Right forelimb (tissue), 1 donor: ENCODE measurements at places on chromosomes 6 and 20.

- DNase-seq, result no peak
Observed at GRCh38 chr6:3321042-3321441, 62.3 kb downstream of the PSMG4 start.

DNA sequence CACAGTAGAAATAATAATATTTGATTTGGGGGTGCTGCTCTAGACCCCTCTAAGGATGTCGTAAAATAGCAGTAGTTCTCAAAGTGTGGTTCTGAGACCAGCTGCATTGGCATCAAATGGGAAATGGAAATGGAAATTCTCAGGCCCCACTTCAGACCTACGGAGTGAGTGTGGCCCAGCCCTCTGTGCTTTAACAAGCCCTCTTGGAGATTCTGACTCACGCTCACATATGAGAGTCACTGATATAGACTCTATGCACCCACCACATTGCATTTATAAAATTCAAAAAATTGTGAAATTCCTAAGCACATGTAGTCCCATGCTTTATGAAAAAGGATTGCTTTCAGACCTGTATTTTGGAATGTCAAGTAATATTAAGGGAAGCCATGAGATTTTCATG, 14.2 kb upstream of the PPP1R16B start:
- DNase-seq, result no peak

- peak; percentile 75 for DNase-seq
Observed at GRCh38 chr6:25490018-25490801, 161.8 kb upstream of the SCGN start.

- DNase-seq, result no peak
Observed at GRCh38 chr20:42792052-42792451, 397.7 kb downstream of the PTPRT start.

DNA sequence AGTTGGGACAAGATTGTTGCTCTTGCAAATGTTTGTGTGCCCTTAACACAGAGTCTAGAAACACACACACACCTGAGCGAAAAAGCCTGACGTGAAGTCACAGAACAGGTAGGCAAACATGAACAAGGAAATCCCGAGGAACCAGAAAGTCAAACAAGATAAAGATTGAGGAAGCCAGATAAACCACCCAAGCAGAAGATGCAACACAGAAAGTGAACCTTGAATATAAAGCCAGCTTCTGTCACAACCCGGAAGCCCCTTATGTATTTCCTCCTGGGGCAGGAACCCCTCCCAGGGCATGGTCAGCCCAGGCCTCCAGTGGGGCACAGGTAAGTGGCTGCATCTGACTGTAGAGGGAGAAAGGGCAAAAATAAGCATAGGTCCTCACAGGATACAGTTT, 158.2 kb upstream of the SUPT3H start:
- no peak for DNase-seq

DNA sequence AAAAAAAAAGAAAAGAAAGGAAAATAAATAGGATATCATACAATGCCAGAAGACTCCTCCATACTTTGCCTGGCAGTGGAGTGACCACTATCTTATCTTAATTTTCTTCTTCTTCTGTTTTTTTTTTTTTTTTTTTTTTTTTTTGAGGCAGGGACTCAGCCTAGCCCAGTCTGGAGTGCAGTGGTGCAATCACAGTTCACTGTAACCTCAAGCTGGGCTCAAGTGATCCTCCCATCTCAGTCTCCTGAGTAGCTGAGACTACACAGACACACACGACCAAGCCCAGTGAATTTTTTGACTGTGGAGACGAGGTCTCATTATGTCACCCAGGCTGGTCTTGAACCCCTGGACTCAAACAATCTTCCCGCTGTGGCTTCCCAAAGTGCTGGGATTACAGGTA, 17.1 kb upstream of the MMP9 start:
- no peak for DNase-seq

DNA sequence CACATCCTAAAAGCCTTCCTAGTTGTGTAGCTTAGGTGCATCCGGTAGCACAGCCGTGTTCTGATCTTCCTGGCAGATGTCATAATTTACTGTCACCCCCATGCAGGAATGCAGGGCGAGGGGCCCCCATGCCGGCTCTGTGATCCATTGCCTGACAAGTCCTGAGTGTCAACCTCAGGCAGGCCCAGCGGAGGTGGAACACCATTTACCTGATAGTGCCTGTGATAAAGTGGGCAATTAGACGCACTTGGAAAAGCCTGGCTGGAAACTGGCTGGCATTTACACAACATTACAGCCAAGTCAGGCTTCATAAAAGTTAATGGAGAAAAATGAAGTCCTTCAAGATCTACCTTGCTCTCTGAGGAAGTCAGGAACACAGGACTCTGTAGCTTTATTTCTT, 521.4 kb upstream of the JAG1 start:
- DNase-seq, result no peak

GRCh38 chr6:48213076-48213788, 102.2 kb upstream of the PTCHD4 start:
- no peak for DNase-seq

GRCh38 chr6:111662794-111663593, 57.3 kb upstream of the TRAF3IP2 start:
- no peak for DNase-seq

DNA sequence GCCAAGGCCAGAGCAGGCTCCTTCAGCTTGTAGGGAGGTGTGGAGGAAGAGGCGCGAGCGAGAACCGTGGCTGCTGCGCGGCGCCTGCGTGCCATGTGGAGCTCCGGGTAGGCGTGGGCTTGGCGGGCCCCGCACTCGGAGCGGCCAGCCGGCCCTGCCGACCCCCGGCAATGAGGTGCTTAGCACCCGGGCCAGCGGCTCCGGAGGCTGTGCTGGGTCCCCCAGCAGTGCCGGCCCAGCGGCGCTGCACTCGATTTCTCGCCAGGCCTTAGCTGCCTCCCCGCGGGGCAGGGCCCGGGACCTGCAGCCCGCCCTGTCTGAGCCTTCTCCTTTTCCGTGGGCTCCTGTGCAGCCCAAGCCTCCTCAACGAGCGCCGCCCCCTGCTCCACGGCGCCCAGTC, 32.9 kb upstream of the SIRT5 start:
- no peak for DNase-seq

DNA sequence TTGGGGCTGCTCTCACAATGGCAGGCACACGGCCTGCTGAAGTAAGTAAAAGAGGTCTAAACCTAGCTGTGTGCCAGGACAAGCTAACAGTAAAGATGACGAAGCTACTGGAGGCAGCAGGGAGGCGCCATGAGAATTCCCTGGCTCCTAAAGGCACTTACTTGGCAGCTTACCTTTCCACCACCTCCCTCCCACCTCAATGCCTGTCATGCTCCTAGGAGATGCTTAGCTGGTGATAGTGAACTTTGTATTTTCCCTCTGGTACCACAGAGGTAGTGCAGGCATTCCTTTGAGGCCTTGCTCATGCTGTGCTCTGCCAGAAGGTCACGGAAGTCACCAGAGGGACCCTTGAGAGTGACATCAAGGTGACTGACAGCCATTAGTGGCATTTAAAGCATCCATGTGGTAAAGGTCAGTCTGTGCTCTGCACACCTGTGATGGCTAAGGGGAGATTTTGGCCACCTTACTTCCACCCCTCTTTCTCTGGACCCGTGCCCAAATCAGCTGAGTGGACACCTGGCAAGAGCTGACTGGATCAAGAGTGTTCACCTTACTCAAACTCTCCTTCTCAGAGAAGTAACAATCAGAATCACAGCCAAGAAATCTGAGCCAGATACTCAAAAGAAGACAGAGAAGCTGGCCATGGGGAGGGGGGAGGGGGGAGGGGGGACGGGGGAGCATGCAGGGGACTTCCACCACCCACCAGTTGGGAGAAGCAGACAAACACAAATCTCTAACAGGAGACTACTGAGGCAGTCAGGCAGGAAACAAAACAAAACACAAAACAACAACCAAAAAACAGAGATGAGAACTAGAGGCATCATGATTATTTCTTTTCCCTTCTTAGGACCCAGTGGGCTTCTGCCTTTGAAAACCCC, 2.9 kb downstream of the FKBP1A start:
- DNase-seq, result no peak

DNA sequence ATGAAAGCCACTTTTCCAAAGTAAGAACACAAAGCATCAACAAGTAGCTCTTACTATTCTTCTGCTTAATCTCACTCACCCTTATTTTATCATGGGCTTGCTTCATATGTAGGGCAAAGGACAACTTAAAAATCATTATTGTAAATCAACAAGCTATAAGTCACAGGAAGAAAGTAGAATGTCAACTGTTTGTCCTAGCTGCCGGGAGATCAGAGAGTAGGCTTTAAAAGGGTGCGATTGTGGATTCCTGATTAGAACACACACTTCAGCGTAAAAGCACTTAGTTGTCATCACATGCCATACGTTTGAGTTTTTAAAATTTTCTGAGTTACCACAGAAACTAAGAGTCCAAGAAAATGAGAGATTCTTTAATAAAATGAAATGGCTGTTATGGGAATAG, 44.4 kb upstream of the NHSL1 start:
- DNase-seq, result no peak

GRCh38 chr6:99810942-99811620, 182.9 kb downstream of the MCHR2 start:
- no peak for DNase-seq

DNA sequence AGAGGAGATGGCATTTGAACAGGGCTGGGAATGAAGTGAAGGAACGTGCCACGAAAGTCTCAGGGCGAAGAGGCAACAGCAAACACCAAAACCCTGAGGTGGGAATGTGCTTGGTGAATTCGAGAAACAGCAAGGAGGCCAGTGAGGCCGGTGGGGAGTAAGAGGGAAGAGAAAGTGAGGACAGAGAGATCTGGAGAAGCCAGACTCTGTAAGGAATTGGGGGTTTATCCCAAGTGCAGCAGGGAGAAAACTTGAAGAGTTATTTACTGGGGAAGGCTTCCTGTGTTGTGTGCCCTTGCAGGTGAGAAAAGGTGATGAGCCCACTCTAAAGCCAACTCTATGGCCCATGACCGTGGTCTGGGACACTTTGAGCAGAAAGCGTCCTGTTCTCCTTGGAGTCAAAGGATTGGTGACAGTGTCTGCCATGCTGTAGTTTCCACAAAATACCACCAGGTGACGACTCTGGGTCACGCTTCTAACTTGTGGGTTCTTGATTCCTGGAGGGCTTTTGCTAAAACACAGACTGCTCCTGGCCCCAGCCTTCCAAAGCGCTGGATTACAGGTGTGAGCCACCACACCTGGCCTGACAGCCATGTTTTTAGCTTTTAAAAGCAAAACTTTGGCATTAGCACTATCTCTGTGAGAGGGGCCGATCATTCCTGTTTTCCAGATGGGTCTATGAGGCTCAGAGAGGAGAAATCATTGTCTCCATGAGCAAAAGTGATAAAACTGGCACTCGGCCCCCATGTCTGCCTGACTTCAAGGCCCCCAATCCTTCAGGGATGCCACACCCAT, 18.0 kb upstream of the CSNK2A1 start:
- DNase-seq, result peak; percentile 77

DNA sequence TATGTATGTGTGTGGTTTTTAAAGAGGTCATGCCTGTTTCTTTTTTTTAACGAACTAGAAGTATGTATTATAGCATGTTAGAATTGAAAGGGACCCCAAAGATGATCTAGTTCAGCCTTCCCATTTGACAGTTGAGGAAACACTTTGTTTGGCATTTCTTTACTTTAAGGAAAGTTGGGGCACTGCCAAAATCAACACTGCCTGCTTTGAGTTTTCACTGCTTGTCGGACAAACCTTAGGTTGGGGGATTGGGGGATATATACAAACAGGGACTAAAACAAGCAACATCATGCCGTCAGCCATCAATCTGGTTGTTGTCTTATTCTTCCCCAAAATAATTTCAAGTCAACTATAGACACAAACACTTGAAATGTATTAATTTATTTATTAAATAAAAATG, 14.1 kb upstream of the CALHM6 start:
- no peak for DNase-seq

- DNase-seq, result peak; percentile 85
Observed at GRCh38 chr6:101396548-101397173, 3.2 kb downstream of the GRIK2 start.

GRCh38 chr6:83096791-83097190, 29.3 kb downstream of the DOP1A start:
- DNase-seq, result no peak

GRCh38 chr6:96823743-96824142, 13.5 kb downstream of the GPR63 start:
- no peak for DNase-seq

- DNase-seq, result no peak
Observed at GRCh38 chr20:30892541-30893345, 364.7 kb upstream of the DEFB115 start.

DNA sequence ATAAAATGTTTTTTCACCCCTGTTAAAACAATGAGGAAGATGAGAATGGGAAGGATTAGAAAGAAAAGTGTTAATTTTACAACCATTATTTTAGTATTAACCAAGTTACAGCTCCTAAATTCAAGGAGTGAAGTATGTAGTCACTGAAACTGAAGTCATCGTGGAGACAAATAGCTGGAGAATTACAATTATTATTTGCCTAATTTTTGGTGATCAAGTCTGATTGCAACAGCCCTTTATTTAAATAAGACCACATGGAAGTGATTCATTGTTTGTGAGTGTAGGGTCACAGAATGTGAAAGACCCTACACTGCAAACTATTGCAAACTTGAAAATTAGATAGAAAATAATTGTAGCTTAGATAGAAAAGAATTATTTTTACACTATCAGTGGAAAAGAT, 292.4 kb downstream of the CENPW start:
- no peak for DNase-seq

- DNase-seq, result no peak
Observed at GRCh38 chr6:44906761-44907160, 421.4 kb upstream of the RUNX2 start.

DNA sequence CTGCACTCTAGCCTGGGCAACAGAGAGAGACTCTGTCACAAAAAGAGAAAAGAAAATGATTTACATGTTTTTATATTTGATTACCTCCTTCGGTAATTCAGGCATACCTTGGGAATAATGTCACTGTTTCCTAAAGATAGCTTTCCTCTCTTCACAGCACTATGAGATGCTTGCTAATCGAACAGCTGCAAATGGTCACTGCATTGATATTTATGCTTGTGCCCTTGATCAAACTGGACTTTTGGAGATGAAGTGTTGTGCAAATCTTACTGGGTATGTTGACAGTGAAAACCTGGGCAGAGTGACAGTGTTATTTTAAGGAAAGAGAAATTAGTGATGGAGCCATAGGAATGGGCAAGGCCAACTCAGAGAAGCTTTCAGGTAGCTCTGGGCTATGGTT, 19.6 kb downstream of the SEC23B start:
- no peak for DNase-seq

- DNase-seq, result no peak
Observed at GRCh38 chr6:141963543-141964295, 169.0 kb upstream of the GJE1 start.

- DNase-seq, result no peak
Observed at GRCh38 chr20:9741996-9742395, 96.9 kb downstream of the PAK5 start.

GRCh38 chr6:146211646-146212045, 182.8 kb downstream of the GRM1 start:
- DNase-seq, result no peak

DNA sequence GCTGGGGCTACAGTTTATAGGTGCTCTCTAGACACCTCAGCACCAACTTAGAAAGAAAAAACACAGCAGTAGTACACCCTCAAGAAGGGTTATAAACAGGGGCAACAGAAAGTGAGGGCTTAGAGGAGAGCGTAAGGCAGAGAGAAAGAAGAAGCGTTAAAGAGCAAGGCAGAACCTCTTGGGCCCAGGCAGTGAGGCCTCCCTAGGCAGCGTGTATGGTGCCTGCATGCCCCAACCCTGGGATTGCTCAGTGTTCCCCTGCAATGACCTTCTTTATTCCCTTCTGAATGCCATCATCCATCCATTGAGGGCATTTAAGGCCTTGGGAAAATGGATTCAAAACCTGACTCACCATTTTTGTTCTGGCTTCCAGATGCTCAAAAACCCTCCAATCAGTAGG, 130.0 kb upstream of the ARG1 start:
- DNase-seq, result no peak

- no peak for DNase-seq
Observed at GRCh38 chr6:79810185-79810705, 137.1 kb downstream of the ELOVL4 start.
